Kidney epithelial cell (primary cell): ENCODE measurements at places on chromosomes 6 and 20.

- no peak for DNase-seq
Measured at GRCh38 chr6:13935190-13935880, 10.6 kb downstream of the RNF182 start.

DNA sequence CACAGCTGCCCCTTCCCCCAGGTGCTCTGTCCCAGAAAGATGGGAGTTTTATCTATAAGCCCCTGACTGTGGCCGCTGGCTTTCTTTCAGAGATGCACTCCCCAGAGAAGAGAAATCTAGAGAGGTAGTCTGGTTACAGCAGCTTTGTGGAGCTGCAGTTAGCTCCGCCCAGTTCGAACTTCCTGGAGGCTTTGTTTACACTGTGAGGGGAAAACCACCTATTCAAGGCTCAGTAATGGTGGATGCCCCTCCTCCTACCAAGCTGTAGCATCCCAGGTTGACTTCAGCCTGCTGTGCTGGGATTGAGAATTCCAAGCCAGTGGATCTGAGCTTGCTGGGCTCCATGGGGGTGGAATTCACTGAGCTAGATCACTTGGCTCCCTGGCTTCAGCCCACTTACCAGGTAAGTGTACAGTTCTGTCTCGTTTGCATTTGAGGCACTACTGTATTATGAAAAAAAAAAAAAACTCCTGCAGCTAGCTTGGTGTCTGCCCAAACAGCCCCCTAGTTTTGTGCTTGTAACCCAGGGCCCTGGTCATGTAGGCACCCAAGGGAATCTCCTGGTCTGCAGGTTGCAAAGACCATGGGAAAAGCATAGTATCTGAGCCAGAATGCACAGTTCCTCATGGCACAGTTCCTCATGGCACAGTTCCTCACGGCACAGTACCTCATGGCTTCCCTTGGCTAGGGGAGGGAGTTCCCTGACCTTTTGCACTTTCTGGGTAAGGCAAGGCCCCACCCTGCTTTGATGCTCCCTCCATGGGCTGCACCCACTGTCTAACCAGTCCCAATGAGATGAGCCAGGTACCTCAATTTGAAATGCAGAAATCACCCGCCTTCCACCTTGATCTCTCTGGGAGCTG lies 275.0 kb downstream of the CENPW start:
- DNase-seq, result no peak

DNA sequence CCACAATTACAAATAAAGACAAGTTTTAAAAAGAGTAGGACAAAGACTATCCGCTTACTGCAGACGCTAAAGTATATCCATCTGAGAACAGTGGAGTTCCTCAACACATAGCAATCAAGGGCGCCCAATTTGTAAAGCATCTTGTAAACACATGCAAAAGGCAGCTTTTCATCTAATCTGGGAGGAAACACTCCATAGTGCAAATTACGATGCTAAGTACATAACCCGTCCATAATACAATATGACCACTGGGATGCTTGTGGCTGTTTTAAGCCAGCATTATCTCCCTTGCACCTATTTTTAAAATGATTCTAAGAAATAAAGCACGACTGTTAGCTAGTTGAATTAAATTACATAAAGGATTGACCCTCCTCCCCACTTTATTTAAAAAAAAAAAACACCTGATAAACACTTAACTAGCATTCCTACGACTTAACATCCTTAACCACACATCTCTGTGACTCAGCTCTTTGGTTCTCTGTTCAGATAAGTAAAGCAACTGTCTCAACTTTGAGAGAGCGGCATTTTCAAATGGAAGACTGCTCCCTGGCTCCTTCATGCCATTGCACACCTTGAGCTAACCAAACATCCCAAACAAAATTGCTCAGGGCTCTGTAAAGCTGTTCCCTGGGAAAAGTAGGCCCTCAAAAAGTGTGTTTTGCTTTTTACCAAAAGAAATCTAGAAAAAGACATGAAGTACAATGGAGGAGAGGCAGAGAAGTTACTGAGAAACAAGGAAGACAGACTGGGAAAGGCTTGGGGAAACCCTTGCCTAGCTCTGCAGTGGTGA lies 14.2 kb downstream of the SLC22A23 start:
- DNase-seq, result peak; percentile 81

DNA sequence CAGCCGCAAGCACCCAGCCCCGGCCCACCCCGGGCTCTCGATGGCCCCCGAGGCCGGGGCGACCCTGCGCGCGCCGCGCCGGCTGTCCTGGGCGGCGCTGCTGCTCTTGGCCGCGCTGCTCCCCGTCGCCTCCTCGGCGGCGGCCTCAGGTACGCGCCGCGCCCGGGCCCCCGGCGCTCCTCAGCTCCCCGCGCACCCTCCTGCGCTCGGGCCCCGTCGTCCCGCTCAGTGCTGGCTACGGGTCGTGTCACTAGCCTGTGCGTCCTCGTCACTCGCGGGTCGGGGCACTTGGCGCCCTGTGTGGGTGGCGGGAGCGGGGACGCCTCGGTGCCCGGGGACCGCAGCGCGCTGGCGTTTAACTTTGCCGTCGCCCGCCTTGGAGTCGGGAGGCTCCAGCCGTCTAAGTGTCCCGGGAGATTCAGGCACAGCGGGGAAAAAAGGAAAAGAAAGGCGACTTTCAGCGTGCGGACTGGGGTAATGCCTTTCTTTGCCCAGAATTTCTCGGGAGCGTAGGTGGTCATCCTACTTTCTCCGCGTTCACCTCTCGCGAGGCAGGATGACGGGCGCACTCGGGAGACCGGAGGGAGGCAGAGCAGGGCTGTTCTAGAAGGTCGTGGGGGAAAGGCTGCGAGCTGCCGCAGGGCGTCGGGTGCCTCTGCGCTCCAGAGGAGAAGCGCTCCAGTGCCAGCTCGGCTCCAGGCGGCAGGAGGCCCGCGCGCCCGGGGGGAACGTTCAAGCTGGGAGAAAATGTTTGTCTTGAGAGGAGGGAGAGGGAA lies 545 bp downstream of the FNDC1 start:
- DNase-seq, result no peak

- no peak for DNase-seq
Measured at GRCh38 chr6:111583986-111584385, 21.7 kb downstream of the TRAF3IP2 start.

GRCh38 chr6:153564803-153565202 lies 433.7 kb upstream of the RGS17 start:
- no peak for DNase-seq

GRCh38 chr20:611047-611842 lies 1.1 kb upstream of the TCF15 start:
- DNase-seq, result no peak

DNA sequence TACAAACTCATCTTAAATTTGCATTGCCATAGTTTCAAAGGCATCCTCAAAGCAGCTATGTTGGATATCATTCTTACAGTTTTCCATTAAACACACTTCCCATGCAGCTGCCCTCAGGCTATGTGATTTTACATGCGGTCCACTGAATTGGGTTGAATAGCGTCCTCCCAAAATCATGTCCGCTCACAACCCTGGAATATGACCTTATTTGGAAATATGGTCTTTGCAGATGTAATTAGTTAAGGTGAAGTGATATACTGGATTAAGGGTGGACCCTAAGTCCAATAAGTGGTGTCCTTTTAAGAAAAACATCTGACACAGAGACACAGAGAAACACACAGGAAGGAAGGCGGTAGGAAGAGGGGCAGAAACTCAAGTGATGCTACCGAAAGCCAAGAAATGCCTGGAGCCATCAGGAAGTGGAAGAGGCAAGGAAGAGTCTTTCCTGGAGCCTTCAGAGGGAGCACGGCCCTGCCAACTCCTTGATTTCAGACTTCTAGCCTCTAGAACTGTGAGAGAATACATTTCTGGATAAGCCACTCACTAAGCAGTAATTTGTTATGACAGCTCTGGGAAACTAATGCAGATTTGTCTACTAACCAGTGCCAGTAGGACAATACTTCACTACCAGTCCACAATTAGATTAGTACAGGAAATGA lies 42.7 kb upstream of the NHSL1 start:
- DNase-seq, result no peak

DNA sequence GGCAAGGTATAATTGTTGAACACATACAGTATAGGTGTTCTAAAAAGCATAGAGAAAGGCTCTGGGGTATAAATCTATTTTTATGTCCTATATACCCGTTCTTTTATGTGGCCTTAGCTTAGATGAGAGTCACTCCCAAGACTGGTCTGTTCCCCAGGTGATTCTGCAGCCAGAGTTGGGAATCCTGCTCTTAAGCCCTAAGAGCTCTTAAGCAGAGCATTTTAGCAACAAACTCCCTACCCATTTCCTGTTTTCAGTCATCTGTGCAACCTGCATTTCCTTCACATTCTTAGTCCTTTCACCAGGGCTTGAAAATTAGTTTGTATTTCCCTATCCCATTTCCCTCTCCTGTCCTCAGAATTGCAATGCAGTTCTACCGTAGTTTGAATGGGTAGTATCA lies 166.1 kb downstream of the HS3ST5 start:
- DNase-seq, result no peak

DNA sequence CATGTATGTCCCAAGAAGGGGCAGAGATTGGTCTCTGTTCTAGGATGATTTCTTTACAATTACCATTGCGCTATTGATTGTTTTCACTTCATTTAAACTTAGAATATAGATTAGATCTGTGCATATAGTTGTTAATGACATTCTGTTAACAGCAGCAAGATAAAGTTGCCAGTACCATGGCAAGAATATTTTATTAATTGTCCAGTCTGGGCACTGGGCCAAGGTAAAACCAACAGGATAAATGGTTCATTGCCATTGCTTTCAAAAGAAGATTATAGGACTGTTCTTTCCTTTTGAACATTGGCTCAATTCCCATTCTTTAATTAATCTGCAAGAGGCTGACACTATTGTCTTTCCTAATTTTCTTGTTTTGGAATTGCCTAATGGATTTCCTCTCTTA lies 592.4 kb downstream of the RFPL4B start:
- DNase-seq, result no peak

- no peak for DNase-seq
Measured at GRCh38 chr6:87663434-87663833, 38.6 kb downstream of the AKIRIN2 start.

GRCh38 chr6:169101036-169101805 lies 152.4 kb downstream of the THBS2 start:
- DNase-seq, result no peak

- DNase-seq, result no peak
Measured at GRCh38 chr6:112310439-112311125, 36.5 kb upstream of the RFPL4B start.
